Neuronal stem cell (in vitro differentiated cells): ENCODE measurements at places on chromosomes 7 and 10.

DNA sequence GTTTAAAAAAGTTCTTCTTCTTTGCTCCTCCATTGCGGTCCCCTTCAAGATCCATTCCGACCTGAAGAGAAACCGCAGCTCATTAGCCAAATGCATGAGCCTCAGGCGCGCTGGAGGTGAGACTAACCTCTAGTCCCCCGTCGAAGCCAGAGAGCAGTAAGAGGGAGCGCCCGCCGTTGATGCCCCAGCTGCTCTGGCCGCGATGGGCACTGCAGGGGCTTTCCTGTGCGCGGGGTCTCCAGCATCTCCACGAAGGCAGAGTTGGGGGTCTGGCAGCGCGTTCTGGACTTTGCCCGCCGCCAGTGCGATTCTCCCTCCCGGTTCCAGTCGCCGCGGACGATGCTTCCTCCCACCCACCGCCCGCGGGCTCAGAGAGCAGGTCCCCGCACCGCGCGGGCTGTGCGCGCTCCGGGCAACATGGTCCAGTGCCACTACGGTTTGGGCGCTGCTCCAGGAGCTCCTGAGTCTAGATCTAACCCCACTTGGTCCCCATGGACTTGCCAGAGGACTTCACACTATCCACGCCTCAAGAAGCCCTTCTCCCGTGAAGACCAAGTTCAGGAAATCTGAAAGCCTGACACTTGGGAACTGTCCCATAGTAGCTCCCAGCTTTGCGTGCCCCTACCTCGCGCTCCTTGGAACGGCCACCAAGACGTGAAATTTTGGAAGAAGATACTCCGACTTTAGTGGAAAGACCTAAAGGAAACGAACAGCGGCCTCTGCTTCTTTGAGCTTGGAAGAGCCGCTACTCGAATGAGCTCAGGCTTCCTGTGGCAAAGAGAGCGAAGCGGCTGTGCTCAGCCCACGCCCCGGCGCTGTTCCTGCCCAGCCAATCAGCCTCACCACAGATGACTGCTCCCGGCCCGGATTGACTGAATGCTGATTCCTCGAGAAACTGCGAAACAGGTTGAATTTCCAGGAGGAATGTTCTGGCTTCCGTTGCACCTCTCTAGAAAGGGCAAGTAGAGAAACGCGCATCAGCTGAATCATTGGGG, at the start of gene ABCB1:
Gene ABCB1, minus strand, starts transcription at position 755 of the 995 bp plus-strand sequence. Its CDS starts 700 bp downstream, at position 55.
- peak; percentile 50 for DNase-seq

DNA sequence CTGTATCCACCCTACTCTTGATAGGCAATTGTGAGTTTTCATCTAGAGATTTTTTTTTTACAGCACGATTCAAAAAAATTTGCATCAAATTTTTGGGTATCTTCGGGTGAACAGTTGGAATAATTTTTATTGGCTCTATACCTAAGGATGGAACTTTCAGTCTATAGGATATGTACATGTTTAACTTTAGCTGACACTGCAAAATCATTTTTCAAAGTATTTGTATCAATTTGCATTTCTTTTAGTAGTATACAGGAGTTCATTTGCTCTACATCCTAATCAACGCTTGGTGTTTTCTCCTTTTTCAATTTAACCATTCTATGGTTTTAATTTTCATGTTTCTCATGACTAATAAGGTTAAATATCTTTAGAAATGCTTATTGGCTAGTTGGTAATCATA, 11.7 kb downstream of the MGAM2 start:
- no peak for DNase-seq

DNA sequence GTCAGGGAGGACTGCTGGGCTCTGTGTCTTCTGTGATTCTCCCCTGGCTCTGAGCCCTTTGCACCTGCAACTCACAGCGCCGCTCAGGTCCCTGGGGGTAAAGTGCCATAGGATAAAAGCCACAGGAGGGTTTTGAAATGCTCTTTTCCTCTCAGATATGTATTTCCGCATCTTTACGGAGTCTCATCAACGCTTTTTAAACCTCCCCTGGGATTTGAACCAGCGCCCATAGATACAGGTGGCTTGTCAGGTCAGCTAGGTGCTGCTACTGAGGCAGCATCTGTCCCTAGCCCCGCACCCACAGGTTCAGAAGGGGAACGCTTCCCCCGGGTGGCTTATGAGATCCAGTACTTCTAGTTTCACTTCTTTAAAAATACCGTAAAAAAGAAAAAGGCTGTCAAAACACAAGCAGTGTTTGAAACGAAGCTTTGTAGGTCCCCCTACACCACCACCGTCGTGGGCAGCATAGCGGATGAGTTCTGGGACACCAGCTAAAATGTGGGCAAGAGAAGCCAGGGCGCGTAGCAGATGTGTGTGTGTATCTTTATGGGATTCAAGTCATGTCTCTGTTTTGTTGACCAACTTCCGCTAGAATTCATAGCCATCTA, 173.5 kb downstream of the CUX1 start:
- DNase-seq: no peak

- DNase-seq: no peak
These were observed 393.0 kb downstream of the NRG3 start for GRCh38 chr10:82267960-82268359.

DNA sequence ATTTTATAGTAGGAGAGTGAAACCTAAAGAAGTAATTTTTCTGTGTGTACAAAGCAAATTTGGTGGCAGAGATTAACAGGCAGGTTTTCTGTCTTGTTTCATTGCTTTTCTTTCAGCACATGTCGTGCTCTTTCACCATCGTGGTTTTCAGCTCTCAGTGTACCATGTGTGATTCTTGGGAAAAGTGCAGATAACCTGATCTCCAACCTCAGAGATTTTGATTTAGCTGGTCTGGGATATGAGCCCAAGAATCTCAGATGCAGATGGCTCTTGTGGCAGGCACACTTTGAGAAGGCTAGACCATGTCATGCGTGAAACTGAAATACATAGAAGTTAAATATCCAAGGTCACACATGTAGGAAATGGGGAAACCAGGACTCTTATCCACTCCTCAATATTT, 317.4 kb downstream of the EXOC4 start:
- DNase-seq: no peak

DNA sequence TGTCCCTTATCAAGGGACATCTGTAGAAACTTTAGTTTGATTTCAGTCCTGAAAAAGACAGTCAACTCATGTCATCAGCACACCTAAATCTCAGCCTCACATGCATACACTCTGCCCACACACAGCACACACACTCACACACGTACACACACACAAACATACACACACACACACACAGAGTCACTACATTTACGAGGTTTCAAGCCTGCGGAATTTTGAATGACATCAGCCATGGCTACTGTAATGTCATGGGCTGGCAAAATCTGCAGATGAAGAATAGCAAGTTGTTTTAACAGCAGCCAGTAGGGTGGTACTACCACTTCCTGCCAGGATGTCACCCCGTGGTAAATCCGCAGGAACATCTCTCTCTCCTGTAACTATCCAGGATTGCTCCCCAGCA, 37.1 kb upstream of the EZH2 start:
- no peak for DNase-seq

DNA sequence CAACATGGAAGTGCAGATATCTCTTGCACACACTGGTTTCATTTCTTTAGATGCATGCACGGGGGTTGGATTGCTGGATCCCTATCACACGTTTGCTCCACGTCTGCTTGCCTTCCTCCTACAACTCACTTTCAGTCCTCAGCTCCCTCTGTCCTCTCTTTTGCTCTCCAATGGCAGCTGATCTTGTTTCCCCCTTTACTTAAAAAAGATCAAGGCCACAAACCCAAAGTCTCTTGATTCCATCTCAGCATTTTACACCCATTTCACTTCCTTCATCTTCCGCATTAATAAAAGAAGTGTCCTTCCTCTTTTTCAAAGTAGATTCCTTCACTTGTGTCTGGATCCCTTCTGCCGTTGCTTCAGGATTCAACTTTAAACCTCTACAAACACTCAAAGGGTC, 245.2 kb downstream of the DOCK4 start:
- no peak for DNase-seq

GRCh38 chr10:24503461-24504320, 220.0 kb downstream of the ARHGAP21 start:
- DNase-seq: peak; percentile 37

DNA sequence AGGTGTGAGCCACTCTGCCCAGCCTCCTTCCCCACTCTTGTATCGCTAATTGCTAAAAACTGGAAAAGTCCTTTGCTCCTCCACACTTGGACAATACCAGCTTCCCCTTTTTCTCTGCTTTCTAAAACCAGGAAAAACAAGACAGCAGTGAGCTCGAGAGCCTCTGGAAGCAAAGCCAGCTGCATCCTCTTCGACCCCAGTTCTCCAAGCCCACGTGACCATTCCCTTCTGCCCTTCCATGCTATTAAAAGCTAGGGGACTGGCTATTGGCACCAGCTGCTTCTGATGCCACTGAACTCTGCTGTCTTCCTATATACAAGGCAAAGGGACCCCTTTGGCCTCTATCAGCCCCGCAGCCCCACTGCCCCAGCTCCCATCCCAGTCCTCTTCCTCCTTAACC, 92.2 kb downstream of the SPDYE5 start:
- no peak for DNase-seq

GRCh38 chr7:148909568-148909967, 25.5 kb upstream of the EZH2 start:
- no peak for DNase-seq

DNA sequence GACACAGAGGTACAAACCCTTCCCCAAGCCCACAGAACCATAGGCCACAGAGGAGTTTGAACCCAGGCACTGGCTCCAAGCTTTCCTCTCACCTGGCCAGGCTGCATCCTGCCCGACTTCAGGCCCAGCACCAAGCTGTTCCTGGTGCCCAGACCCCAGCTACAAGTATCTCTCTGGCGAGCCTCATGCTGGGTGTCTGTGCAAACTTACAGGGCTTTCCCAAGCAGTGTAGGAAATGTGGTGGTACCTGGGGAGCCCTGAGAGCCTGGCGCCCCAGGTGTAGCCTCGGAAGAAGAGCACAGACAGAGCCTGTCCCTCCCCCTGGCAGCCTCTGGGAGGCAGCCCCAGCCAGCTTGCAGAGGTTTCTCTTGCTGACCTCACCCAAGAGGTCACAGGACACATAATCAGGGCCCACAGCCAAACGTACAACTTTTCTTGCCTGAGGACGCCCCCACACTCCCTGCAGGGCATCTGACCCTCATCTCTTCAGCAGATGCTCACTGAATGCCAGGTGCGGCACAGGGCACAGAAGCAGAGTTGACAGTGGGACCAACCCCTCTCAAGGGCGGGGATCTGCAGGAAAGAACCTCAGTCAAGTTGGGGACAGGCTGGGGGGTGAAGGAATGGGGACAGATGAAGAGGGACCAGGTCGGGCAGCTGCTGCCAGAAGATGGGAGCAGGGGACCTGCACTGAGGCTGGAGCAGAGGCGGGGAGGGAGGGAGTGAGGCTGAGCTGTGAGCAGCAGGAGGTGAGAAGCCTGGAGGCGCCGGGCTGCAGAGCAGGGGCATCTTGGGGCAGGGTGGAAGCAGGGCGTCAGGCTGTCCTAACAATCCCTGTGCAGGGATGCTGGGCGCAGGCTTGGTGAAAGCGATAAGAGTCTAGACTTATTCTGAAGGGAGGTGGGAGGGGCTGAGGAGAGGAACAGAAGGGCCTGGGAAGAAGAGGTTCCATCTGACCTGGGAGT, 16.3 kb upstream of the MYL7 start:
- DNase-seq: no peak

- DNase-seq: peak; percentile 81
These were observed 57.1 kb downstream of the STK17A start for GRCh38 chr7:43639858-43640491.

- no peak for DNase-seq
These were observed 22.1 kb upstream of the PDE1C start for GRCh38 chr7:32092346-32092745.

DNA sequence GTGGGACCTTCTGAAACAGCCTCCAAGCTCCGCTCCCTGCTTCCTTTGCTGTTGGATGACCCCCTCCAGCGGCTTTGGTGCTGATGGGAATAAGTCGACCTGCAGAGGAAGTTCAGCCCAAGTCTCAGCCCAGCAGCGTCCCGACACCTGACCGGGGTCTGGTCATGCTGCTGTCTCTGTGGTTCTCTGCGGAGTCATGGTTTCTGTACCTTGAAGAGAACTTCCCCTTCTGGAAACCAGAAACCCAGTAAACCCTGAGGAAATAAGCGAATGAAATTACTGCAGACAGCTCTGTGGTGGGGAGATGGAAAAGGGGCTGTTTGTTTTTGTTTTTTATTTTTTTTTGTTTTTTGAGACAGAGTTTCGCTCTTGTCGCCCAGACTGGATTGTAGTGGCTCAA, 18.3 kb upstream of the ZNF12 start:
- no peak for DNase-seq

- DNase-seq: no peak
These were observed 59.9 kb downstream of the DAGLB start for GRCh38 chr7:6387734-6388294.

GRCh38 chr10:80100861-80101695, 22.6 kb downstream of the TMEM254 start:
- DNase-seq: no peak

DNA sequence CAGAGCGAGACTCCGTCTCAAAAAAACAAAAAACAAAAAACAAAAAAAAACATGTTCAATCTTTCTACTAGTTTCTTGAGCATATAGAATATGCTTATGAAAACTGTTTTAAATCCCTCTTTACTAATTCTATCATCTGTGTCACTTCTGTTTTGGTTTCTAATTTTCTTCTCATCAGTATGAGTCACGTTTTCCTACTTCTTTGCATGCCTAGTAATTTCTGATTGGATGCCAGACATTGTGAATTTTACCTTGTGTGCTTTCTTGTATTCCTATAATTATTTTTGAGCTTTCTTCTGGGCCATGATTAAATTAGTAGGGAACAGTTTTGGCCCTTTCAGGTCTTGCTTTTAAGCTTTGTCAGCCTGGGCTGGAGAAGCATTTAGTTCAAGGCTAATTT, 9.9 kb downstream of the MICU1 start:
- no peak for DNase-seq

DNA sequence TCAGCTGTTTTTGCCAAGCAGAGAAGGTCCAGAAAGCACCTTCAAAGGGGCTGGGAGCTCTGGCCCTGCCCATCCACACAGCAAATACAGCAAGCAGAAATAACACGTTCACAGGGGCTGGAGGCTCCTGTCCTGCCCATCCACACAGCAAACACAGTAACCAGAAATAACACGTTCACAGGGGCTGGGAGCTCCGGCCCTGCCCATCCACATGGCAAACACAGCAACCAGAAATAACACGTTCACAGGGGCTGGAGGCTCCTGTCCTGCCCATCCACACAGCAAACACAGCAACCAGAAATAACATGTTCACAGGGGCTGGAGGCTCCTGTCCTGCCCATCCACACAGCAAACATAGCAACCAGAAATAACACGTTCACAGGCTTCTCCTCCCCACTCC, 558.1 kb downstream of the PTPRN2 start:
- no peak for DNase-seq
